ENCODE measurements at places on chromosomes 11 and 22. TPM values are rescaled to one million over a fixed set of nuclear protein-coding genes. Genes with fewer than 3 reads are reported as not detected.

- no peak for DNase-seq
Measured at GRCh38 chr11:1729692-1730011, 20.7 kb downstream of the IFITM10 start.

DNA sequence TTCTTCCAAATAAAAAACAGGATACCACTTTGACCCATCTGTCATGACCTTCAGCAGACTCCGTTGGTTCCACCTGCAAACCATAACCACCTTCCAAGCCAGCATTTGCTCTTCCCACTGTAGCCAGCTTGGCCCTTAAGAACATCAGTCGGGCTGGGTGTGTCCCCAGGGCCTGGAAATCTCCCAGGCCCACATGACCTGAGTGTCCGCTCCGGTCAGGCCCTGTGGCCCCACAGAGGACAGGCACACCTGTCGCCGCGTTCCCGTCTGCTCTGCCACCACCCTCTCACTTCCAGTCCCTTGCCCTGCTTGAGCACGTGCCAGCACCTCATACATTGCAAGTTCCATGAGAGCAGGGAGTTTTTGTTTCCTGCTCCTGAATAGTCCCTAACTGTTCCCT is 65.7 kb upstream of the PITPNB start:
- DNase-seq: no peak

- no peak for DNase-seq
Measured at GRCh38 chr11:94178331-94178730, 49.7 kb downstream of the PANX1 start.

Gene ANGPTL5
- not detected for total RNA-seq

DNA sequence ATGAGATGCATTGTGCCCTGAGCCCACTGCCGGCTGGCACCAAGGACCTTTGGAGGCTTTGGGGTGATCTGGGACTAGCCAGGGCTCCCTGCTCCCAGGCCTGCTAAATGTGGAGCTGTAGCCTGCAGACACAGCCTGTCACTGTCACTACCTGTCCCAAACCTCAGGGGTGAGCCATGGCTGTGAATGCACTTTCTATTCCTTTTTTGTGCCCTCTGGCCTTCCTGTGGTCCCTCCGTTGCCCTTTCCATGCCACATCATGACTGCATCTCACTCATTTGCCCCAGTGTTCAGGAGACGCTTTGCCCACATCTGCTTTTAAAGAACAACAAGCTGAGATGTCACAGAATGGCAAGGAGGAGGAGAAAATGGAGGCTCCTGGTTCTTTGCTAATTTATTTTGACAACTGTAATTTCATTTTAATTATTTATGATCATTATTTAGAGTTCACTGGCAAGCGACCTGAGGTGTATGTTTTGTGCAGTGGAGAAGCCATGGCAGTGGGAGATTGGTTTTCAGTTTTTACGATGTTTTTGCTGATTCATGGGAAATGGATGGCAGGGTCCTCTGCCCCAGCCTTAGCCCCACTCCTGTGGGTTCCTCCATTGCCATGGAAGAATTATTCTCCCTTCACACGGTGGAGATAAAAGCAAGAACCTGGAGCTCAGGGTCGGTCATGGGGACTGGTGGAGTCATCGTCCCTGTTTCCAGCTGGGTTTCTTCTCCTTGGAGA is 69.2 kb downstream of the TSPAN18 start:
- DNase-seq: no peak

Gene NAGA
- 11.5 TPM for total RNA-seq

- DNase-seq: peak; percentile 39
Measured at GRCh38 chr11:23688835-23689234, 808.0 kb upstream of the LUZP2 start.

Gene TIRAP
- total RNA-seq: 2.3 TPM

DNA sequence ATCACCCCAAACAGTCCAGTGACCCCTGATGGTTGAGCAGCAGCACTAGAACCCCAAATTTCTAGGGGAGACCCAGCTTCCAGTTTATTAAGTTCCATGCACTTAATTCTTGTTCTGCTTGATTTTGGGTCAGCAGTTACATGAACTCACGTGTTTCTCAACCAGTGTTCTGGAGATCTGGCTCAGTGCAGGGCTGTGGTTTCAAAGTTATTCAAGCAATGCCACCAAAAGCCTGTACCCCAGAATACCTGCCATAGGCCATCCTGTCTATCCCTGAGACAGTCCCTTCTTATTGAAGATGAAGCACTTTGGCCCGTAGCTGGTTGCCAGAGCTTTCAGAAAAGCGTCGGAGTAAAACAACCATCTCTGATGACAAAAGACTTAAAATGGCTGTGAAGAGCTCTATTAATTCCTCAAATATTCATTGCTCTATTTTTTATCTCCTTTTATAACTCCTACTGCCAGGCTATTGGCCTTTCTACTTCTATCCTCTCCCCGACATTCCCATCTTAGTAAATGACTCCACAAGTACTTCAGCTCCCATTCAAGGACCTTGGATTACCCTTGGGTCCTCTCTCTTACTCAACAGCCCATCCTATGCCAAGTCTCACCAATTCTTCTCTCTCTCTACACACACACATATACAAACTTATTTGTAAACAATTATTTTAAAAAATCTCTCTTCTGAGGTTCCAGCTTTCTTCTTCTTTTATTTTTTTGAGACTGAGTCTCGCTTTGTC is 18.0 kb upstream of the VPREB1 start:
- no peak for DNase-seq

DNA sequence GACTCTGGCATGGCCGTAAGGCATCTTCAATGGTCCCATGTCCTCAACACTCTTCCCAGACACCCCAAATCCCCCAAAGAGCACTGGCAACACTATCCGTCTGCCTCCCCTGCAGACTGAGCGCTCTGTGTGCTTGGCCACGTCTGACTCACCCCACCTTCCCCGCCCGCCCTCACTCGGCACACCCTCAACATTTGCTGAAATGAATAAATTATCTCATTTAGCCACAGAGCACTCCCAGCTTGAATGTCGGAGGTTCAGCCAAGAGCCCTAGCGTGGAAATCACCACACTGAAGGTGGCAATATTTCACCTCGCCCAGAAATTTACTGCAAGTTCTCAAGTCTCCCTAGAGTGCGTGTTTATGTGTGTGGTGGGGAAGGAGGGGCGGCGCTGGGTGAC is 46.6 kb upstream of the TCF20 start:
- peak; percentile 16 for DNase-seq

DNA sequence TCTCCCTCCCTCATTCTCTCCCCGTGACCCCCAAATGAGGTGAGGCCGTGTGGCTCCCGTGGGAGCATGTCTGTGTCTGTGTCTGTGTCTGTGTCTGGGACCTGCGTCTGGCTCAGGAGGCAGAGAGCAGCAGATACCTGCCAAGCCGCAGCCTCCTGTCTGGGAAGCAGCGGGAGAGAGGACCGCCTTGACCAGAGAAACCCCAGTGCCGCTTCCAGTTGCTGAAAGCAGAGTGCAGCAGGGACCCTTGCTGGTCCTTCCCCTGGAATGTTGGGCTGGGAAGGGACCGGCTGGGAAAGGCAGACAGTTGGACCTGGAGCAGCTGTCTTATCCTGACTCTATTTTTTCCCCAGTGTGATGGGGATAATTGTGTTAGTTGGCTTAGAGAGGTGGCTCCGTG is 525 bp downstream of the CSDC2 start:
- DNase-seq: no peak

DNA sequence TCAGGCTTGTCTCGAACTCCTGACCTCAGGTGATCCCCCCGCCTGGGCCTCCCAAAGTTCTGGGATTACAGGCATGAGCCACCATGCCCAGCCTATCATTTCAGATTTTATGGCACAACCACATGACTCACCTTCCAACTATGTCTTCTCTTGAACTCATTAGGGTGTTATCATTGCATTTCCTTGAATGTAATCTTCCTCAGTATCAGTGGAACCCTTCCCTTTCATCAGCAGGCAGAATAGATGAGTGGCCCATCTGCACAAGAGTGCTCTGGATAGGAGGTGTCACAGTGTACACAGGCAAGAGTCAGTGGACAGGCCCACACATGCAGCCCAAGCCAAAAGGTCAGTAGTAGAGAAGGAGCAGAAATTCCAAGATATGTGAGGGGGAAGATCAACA is 29.1 kb upstream of the AQP11 start:
- DNase-seq: peak; percentile 93

DNA sequence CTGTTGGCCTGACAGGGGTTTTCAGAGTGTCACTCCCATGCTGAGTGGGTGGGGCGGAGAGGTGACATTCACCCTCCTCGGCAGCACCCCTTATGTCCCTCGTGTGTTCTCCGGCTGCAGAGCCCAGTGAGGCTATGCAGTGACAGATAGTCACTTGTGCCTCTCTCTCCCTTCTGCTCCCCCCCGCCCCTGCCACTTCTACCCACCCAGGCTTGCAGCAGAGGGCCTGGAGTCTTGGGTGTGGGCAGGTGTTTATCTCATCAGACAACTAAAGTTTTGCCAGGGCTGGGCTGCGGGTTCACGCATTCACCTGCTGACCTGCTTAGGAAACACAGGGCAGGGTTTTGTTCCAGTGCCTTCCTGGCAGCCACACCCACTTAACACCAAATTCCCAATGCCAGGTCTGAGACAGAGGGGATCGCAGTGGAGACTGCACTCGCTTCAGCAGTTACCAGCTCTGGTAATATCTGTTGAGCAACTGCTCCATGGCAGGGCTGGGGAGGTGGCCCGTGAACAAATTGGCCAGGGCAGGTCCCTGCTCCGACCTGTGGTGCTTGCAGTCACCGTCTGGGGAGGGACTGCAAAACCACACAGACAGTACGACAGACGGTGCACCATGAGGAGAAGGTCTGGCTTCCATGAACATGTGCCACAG is 50.5 kb upstream of the ADA2 start:
- DNase-seq: no peak

DNA sequence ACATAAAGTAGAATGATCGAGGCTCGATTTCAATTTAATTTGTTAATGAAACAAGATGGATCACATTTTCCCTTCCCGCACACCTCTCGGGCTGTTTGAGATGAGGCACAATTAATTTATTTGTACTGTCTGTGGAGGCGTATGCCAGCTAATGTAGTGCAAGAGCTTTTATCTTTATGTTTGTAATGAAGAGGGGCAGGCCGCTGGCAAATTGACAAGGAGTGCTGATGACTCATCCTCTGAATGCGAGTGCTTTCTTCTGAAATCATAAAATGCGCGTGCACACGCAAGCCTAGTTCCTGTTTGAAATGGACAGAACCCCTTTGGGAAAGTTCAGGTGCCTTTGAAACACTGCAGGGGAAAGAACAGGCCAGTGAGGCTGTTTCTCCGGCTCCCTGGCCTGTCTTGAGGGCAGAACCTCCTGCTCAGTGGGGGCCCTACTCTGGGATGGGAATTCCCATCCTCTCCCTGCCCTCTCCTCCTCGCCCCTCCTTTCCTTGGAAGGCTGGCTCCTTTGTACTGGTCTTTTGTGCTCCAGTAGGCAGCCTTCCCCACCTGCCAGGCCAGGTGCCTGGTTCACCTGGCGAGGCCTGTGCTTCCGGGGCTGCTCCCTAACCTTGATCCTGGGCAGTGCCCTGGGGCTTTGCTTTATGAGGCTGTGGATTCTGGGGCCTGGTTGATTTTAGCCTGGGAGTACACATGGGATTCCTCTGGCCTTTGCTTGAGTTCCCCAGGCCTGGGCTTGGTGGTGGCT is 50.3 kb downstream of the TEAD1 start:
- DNase-seq: peak; percentile 95

DNA sequence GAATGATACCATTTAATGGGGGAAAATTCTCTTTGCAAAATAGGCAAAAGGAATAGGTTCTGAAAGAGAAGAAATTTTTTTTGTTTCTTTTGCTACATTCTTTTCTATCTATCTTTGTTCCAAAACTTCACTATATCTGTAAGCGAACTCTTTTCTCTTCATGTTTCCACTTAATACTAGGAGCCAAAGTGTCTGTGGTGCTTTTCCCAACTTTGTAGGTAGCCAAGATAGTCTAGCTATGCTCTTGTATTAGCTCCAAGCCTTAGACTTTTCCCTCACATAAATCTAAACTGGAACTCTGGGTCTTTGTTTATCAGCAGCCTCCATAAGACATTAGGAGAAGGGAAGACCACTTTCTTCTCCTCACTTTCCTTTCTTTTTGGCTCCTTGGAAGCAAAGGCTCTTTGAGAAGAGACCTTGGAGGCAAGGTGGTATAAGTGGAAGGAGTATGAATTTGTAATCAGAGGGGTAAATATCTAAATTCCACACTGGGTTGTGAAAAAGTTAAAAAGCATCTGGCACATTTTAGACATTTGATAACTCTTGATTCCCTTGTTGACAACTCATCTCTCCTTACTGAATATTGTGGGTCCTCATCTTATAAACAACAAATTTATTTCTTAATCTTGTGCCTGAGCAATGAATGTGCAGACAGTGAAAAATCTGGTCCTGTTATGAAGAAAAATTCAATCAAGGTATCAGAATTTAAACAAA is 130.0 kb downstream of the EHF start:
- DNase-seq: no peak

- DNase-seq: peak; percentile 42
Measured at GRCh38 chr22:28829358-28830181, 29.2 kb upstream of the XBP1 start.

- peak; percentile 25 for DNase-seq
Measured at GRCh38 chr11:57648801-57649735, 644 bp downstream of the YPEL4 start.

GRCh38 chr11:122108192-122108799 is 7.7 kb downstream of the BLID start:
- DNase-seq: peak; percentile 62

DNA sequence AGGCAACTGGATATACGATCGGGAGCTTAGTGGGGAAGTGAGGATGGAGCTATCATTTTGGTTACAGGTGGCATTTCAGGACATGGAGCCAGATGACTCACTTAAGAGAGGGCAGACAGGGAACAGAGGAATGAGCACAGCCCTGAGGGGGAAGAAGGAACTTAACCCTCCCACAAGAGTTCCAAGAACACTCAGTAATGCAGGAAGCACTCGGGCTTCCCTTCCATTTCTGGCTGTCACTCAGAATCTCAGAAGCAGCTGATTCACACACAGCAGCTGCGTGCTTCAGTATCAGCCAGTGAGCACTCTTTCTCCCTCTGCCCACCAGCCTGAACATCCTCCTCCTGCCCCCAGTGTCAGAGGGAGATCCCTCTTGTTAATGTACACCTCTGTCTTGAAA is 34.8 kb downstream of the EFCAB6 start:
- DNase-seq: peak; percentile 67

DNA sequence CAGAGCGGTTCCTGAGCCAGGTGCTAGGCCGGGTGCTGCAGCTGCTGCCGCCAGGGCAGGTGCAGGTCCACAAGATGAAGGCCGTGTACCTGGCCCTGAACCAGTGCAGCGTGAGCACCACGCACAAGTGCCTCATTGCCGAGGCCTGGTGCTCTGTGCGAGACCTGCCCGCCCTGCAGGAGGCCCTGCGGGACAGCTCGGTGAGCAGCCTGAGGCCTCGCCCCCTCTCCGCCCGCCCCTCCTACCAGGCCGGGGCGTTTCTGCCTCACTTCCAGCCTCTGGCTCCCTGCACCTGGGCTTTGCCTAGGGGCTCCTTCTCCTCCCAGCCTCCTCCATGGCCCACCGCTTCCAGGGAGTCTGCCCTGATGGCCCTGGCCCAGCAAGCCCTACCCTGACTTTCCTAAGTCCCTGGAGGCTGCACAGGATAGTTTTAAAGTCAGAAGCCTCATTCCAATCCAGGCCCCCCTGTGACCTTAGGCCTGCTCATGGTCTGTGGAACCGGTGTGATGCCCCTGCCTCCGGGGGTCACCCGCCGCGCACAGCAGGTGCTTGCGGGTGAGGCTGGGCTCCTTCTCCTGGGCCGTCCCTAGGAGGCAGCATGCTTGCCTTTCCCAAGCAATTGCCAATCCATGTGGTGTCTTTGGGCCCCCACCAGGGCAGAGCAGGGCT is 5.5 kb downstream of the TCIRG1 start:
- no peak for DNase-seq

GRCh38 chr11:102589047-102589459 is 36.1 kb downstream of the MMP20 start:
- DNase-seq: no peak

Gene TMEM132A
- total RNA-seq: 170 TPM
